ENCODE measurements at places on chromosomes 1 and 21.

DNA sequence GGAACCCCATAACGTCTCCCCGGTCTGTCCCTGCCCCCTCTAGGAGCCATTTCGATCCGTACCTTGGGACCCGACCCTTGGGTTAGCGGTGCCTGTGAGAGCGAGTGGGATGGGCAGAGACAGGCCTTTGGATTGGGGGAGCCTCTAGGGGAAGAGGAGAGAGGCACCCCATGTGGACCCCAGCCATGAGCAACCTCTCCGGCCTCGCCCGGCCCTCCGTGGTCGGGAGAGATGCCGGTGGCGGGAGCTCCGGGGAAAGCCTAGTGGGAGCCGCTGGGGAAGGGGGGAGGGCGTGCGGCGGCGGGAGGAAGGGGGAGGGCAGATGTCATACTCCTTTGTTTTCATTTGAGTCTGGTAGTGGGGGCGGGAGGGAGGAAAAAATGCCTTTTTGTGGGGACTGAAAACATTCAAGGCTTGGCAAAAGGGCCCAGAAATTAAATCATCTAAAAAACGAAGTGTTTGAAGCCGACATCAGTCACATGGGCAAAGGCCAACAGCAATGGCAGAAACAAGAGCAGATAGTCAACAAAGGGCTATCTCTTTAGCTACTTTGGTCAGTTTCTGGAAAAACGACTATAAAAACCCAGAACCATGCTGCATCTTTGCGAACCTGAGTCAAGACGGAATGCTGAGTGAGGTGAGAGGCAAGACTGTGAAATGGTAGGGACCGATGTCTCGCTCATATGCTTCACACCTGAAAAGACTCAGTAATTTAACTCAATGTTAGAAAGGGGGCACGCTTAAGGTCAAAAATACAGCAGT is 758 bp downstream of the PTBP2 start:
- peak; percentile 34 for DNase-seq

- DNase-seq: no peak
These were observed 1.5 kb downstream of the ZNF684 start for GRCh38 chr1:40532844-40533424.

DNA sequence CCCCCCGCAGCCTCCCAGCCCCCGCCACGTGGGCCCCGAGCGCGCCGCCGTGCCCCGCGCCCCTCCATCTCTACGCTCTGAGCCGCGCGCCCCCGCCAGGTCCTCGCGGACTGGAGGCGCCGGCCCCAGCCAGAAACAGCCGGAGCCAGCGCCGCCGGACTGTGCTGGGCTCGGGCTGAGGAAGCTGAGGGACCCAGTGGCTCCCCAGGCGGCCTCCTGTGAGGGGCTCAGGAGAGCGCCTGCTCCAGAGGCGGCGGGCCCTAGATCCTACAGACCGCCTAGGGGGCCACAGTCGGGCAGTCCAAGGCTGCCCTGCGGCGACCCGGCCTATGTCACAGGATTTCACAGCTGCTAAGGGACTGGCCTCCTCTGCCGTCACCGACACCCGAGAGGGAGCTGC is 82.1 kb downstream of the NENF start:
- no peak for DNase-seq

GRCh38 chr1:16085522-16085921 is 12.1 kb upstream of the FAM131C start:
- no peak for DNase-seq

GRCh38 chr1:235004276-235004675 is 124.4 kb downstream of the TOMM20 start:
- no peak for DNase-seq

DNA sequence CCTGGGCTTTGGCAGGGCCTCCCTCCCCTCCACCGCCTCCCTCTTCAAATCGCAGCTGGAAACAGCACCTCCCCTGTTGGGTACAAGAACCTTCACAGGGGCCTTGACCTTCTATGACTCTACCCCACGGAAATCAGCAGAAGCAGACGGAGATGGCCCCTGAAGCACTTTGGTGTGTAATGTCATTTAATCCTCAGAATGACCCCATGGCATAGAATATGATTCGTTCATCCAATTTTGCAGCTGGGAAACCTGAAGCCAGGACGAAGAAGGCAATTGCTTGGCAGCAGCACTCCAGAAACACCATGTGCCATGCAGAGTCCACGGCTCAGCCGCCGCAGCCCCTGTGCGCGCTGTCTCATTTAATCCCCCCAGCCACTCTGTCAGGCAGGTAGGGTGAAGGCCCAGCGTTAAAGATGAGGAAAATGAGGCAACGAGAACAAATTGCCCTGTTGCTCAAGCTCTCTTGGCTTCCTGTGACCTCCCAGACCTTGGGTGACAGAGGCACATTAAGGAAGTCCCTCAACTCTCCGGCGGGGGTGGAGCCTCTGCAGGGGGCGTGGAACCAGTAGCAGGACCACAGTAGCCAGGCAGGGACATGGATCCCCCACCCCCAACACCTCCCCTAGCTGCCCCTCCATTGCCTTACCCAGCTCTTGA is 25.8 kb upstream of the LAPTM5 start:
- DNase-seq: no peak

GRCh38 chr1:219201656-219202055 is 28.0 kb downstream of the LYPLAL1 start:
- no peak for DNase-seq

DNA sequence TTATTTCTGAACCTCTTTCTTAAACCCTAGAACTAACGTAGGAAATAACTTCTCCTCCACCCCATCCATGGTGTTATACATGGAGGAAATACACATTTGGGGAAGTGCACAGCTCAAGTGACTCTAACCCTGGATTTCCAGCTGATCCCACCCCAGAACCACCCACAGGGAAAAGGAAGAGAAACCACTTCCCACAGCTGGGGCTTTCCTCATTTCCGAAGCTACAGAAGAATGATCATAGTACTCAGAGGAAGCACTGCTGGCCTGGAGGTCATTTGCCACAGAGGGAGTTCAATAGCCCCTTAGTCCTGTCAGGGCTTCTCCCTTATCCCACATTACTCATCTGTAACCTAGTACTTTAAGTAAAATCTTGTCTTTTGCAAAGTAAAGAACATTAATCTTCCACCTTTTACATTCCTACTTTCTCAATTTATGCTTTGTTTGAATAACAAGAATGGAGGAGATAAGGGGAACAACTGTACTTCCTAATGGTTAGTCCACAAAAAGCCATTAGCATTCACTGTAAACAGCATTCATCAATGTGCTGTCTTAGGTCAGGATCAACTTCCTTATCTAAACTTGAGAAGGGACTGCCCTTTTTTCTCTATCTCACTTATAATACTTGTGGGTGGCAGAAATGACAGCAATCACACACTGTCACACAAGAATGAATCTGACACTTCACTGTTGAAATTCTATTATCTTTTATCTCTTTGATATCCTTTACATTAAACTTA is 63.0 kb upstream of the RGS1 start:
- no peak for DNase-seq

GRCh38 chr21:28699596-28700259 is 292.9 kb downstream of the LTN1 start:
- no peak for DNase-seq

- DNase-seq: no peak
These were observed 44.1 kb upstream of the GLIS1 start for GRCh38 chr1:53783056-53783455.

DNA sequence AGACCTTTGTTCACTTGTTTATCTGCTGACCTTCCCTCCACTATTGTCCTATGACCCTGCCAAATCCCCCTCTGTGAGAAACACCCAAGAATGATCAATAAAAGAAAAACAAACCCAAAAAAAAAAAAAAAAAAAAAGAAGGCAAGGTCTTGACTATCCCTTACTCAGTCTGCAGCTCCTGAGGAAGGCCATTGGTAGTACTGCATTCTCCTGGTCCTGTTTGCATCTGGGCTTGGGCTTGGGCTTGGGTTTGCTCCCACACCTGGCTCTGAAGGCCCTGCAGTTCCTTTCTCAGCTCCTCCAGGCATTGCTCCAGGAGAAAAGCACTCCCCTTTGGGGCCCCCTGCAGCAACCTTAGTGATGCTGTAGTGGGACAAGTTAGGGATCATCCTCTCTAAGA is 1.6 kb downstream of the CCDC163 start:
- DNase-seq: no peak

GRCh38 chr1:198598796-198599321 is 40.0 kb upstream of the PTPRC start:
- no peak for DNase-seq

GRCh38 chr1:212979340-212980122 is 29.2 kb downstream of the VASH2 start:
- DNase-seq: peak; percentile 12

DNA sequence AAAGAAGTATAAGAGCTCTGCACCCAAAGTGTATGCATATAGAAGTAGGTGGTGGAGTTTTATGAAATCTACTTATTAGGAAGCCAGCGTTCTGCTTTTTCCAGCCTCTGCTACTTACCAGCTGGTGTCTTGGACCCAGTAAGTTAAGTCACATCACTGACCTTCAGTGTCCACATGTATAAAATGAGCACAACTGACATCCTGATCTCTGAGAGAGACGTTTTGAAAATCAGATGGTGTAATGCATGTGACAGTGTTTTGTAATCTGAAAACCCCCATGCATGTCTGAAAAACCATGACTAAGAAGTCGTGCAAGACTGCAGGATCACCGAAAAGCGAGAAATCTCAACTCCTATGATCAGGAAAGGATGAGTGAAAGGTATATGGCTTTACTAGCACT is 2.0 kb downstream of the CR1 start:
- no peak for DNase-seq

DNA sequence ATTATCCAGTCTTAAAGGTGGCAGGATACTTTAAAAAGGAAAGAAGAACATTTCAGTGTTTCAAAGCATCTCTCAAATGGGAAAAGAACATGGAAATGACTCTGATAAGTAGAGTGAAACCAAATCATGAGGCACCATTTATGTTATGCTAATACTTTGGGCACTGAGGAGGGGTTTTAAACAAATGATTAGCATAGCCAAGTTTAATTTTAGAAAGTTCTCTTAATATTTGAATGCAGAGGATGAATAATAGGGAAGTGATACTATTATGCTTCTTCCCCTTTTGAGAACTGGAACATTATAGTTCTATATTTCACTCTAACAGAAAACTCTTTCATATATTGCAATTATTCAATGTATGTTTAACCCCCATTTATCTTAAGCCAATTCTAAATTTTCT is 1181.9 kb upstream of the PRMT6 start:
- no peak for DNase-seq

DNA sequence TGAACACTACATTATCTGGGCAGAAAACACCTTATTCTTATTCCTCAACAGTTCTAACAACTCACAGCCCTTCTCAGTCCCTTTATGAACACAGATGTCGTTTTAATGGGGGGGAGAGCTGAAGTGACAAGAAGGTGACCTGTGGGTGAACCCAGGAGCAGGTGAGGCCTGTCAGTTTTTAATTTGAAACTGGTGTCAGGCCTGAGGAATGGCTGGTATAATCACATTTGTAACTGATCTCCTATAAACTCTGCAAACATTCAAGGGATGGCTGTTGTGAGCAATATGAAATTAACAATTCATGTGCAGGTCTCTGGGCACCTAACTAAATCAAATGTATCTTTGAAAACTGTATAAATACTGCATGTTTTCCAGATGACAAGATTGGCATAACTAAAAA is 362.1 kb upstream of the NR5A2 start:
- no peak for DNase-seq

- peak; percentile 36 for DNase-seq
These were observed 1.0 kb downstream of the PLEKHG5 start for GRCh38 chr1:6490181-6491080.

DNA sequence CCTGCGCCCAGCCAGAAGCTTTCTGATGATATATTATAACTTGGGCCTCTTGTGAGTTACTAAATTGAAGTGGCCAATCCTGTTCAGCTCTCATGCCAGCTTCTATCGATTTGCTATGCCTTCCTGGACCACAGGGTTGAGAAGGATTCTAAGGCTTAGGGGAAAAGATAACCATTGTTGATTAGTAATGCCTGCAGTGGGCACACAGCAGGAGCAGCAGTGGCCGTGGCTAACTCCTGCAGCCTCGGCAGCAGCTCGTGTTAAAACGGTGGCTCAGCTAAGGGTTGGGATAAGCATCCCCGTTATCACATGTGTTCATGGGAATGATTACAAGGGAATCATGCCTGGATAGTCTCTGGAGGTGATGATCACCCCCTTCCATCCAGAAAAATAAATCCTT is 20.5 kb upstream of the KCNE2 start:
- DNase-seq: no peak

- DNase-seq: no peak
These were observed 25.3 kb downstream of the IGSF21 start for GRCh38 chr1:18132711-18133541.

DNA sequence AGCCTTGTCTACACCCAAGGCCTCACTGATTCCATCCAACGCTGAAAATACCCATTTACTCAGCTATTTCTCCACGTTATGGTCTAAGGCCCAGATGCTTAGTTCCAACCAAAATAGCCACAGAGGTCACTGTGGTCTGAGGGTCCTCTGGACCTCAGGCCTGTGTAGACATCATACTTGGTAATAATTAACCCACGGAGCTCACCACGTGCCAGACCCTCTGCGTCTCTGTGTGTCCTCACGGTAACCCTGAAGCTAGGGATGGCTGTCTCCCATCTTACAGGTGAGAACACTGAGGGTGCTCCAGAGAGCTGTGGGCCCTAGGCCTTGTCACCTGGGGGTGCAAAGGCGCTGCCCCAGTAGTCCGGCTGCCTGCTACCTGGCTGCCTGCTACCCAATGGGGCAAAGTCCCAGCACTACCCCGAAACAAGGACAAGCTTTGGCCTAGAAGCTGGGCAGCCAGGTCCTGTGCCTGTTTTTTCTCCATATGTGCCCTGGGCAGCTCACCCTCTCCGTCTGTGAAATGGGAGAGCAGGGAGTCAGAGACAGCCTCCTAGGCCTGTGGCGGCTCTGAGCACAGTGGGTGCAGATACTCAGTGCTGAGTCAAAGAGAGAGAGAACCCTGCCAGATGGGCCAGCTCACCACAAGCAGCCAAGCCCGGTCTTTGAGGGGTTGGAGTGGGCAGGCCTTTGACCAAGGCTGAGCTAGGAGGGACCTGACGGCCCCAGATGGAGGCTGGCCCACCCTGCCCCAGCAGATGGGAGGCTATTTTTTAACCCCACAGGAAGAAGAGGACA is 17.0 kb upstream of the RUNX3 start:
- DNase-seq: no peak

GRCh38 chr1:246680696-246681130 is 43.5 kb upstream of the SCCPDH start:
- no peak for DNase-seq

- DNase-seq: no peak
These were observed 87.3 kb downstream of the TBX15 start for GRCh38 chr1:118900643-118901440.

- DNase-seq: no peak
These were observed 180.1 kb downstream of the EIF4G3 start for GRCh38 chr1:20996554-20996953.

Measured in activated CD4-positive, alpha-beta T cell treated with anti-CD3 and anti-CD28 coated beads, Interleukin-2, amount 50 U/mL, for 4 hours (primary cell).